Stimulated activated CD4-positive, alpha-beta T cell treated with anti-CD3 and anti-CD28 coated beads, Interleukin-1b, Interleukin-23, amount 100 ng/mL, for 4 hours (primary cell): ENCODE measurements at places on chromosomes 11 and 22.

- DNase-seq: no peak
These were observed 101.8 kb downstream of the MYO18B start for GRCh38 chr22:25843660-25844405.

DNA sequence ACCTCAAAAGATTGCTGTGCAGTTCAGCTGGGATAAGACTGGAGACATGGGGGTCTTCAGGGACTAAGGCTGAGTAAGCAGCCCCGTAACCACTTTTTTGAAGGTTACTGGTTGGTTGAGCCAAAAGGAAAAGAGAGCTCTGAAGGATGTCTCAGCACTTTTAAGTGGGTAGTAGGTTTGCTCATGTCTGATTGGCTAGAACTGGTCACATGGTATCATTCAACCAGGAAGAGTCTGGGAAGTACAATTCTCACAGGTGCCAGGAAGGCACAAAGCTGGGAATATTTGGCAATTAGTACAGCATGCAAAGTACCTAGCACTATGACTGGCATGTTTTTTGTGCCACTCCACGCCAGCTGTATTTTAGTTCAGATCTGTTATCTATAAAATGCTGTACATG, 58.1 kb downstream of the SNX19 start:
- no peak for DNase-seq

DNA sequence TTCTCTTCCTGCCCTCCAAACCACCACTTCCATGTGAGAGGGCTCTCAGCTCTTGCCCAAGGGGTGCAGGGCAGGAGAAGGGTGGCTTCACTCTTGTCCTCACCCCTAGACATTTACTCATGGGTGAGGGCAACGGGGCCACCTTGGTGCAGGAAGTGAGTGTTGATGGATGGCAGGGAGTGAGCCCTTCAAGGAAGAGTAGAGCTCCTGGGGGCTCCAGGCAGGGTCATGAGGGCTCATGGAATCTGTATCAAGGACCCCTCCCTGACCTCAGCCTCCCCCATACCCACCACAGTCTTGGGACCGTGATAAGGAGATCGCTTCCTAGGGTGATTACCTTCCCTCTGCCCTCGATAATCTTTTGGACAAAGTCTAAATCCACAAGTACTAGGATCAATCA, 37.8 kb downstream of the TSPAN18 start:
- no peak for DNase-seq

DNA sequence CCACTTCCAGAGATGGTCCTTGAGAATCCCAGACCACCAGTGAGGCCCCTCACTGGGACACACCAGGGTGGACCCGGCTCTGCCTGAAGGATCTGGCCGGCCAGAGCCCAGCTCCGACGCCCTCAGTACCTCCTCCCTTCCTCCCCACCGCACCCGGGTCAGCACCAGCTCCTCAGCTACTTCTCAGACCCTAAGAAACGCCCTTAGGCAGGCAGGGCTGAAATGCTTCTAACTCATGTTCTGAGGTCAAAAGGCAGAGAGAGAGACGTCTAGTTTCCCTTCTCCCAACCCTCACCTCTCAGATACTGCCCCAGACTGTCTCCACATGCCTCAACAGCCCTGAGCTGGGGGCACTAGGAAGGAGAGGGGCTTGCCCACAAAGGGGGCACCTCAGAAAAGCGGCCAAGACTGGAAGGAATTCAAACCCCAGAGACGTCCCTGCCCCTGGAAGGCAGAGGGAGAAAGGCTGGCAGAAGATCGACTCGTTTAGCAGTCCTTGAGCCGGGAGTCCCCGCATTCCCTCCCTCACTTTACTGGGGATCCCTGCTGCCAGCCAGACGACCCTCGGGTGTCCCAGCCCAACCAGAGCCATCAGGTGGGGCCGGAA, 539 bp downstream of the USH1C start:
- no peak for DNase-seq

GRCh38 chr11:127567237-127567932, 566.8 kb upstream of the KIRREL3 start:
- no peak for DNase-seq

DNA sequence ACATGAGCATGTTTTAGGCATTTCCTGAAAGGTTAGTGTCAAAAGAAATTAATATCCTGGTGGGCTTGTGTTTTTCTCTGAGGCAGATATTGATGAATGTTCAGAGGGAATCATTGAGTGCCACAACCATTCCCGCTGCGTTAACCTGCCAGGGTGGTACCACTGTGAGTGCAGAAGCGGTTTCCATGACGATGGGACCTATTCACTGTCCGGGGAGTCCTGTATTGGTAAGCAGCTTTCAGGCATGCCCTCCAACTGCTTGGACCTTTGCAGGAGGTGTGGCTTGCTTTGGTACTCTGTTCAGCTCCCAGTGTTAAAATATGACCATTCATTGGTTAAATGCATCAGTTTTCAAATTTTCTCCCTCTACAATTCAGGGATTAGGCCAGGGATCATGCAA, 658.6 kb upstream of the ANO5 start:
- DNase-seq: no peak

- DNase-seq: no peak
These were observed 14.4 kb downstream of the FADS2 start for GRCh38 chr11:61842528-61842820.

DNA sequence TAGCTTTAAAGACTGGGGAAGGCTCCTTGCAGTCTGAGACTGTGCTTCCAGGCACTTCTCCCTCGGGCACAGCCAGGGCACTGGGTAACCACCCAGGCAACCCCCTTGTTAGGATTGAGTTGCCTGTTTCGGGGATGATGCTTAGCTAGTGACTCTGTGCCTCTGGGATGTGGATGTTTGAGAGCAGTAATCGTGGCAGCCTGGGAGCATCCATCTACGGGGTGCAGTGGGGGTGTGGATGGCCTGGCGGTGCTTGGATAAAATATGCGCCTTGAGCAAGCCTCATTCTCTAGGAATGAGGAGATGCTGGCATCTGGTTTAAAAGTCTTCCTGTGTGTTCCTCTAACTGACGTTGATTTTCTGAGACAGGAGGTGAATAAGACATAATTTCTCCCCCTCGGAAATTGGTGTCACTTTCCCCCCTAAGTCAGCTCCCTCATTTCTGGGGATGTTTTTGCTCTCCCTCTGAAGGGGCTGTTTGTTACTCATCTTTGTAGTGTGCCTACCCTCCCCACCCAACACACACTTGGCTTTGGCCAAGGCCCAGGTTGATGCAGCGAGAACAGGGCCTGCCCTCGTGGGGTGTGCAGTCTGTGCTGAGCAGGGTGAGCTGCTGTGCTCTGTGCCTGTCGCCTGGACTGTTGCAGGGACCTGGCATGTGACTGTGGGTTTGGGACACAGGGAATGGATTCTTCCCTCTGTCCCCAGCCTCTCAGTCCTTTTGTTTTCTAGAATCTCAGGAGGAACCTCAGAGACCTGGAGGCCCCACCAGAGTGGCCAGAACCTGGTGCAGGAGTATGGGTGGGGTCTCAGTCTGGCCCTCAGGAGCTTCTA, 2.0 kb downstream of the GNAZ start:
- no peak for DNase-seq

DNA sequence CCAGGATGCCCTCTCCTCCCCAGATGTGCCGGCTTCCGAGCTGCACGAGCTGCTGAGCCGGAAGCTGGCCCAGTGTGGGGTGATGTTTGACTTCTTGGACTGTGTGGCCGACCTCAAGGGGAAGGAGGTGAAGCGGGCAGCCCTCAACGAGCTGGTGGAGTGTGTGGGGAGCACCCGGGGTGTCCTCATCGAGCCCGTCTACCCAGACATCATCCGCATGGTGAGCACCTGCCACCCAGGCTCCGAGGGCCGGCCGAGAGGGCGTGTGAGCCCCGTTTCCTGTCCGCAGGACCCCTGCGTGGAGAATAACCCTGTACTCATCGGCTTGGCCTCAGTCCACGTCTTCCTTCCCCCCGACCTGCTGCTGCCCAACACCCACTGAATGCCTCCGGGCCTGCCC, 2.2 kb downstream of the PPP2R5B start:
- no peak for DNase-seq

- no peak for DNase-seq
These were observed 41.8 kb downstream of the TMPRSS5 start for GRCh38 chr11:113664069-113664980.

GRCh38 chr11:86574493-86575207, 97.8 kb downstream of the ME3 start:
- DNase-seq: no peak

GRCh38 chr11:78651136-78651775, 76.6 kb upstream of the NARS2 start:
- DNase-seq: no peak

GRCh38 chr11:11028017-11028692, 170.3 kb upstream of the ZBED5 start:
- DNase-seq: peak; percentile 71

DNA sequence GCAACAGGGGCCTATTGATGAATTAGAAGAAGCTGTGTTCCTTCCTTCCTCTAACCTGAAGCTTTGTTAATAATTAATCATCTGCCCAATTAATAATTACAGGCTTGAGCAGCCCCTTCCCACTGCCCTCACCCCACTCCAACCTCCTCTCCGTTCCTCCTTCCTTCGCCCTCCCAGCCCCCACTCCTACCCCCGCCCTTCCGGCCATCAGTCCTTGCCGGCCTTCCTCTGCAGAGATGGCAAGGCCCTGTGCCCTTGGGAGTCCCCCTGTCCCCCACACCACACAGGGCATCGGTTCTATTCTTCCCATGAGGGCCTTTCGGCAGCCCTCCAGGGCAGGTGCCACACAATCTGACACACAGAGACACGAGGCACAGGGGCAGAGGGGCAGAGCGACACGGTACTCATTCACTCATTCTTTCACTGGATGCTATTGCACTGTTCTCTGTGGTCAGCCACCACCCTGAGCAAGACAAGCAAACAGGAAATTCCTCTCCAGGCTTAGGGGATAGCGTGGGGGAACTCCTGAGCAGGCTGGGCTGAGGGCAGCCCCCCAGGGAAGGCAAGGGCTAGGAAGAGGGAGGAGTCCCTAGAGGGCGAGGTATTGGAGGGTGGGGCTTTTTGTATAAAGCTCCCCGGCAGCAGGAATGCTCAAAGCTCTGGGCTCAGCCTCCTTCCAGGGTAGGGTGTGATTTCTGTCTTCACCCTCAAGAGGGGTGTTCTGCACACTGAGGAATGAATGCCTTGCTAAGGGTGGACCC, 14.7 kb downstream of the MGAT3 start:
- no peak for DNase-seq

DNA sequence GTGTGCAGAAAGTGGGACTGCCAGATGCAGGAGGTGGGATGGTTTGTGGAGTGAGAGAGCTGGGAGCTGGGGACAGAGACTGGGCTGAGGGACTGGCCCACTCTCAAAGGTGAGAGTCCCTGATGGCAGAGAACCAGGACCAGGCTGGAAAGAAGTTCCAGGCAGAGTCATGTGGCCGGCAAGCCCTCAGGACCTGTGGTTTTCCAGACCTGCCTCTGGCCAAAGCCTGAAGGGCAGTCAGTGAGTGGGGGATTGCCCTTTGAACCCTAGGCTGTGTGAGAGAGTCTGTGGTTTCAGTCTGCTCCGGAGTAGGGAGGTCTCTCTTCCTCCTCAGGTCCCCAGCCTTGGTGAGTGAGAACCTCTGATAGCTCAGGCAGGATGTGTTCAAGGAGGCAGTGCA, 17.0 kb downstream of the KCNC1 start:
- DNase-seq: no peak

DNA sequence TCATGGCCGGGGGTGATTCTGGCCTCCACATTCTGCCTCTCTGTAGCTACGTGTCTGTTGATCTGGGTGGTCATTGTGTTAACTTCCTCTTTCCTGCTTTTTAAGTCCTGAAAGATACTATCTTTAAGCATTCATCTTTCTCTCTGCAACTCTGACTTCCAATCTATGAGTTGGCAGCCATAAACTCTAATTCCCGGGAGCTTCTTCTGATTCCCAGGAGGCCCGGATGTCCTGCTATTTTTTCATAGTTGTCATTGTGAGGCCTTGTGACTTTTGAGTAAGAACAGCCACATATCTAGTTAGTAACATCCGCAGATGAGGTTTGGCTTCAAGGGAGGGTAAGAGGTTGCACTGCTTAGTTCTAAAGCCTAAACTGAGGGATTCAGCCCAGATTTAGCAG, 107.8 kb downstream of the SYN3 start:
- no peak for DNase-seq

GRCh38 chr11:65440831-65441499, 18.4 kb downstream of the NEAT1 start:
- DNase-seq: no peak

DNA sequence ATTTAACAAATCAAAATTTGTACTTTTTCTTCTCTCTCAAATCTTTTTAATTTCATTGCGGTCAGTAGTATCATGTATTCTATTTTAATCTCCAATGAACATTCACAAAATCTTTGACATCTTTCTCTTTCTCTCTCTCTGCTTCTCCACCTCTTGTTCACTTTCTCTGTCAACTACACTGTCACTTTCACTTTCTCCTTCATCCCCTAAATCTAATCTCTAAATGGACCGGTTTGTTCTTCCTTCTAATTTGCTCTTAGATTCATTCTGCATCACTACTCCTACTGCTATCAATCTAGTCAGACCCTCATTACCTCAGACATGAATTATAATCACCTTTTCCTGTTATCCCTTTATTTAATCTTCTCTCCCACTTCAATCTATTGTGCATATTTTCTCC, 18.6 kb downstream of the CCDC73 start:
- DNase-seq: no peak

DNA sequence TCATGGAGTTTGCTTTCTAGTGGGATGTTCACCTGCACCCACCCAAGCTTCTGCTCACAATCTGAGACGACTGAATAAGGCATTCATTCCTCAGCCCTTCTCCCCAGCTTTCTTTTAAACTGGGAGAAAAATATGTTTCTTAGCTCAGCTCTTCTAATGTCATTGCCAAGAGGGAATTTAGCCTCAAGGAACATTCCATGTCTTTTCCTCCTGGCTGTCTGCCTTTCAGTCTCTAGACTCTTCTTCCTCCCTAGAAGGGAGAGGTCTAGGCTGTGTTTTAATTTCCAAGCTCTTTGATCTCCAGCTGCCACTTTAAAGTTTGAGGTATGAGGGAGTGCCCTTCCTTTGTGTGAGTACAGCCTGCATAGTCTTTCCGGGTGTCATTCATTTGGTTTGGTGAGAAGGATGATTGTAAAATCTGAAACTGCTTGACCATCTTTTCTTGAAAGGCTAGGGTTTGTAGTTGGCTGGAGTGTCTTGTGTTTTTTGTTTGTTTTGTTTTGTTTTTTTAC, 11.7 kb upstream of the HTATIP2 start:
- no peak for DNase-seq
